ENCODE measurements at places on chromosomes 3 and 15.
A peak's percentile ranks its signal among the peaks of the same experiment; 100 is the strongest.

- DNase-seq = no peak
- H3K4me3 ChIP-seq = no peak overlapping the region
- H3K27me3 ChIP-seq = no peaks in the 10 kb centered on the region
Observed at GRCh38 chr3:112314649-112315048, 18.3 kb upstream of the CD200 start.

DNA sequence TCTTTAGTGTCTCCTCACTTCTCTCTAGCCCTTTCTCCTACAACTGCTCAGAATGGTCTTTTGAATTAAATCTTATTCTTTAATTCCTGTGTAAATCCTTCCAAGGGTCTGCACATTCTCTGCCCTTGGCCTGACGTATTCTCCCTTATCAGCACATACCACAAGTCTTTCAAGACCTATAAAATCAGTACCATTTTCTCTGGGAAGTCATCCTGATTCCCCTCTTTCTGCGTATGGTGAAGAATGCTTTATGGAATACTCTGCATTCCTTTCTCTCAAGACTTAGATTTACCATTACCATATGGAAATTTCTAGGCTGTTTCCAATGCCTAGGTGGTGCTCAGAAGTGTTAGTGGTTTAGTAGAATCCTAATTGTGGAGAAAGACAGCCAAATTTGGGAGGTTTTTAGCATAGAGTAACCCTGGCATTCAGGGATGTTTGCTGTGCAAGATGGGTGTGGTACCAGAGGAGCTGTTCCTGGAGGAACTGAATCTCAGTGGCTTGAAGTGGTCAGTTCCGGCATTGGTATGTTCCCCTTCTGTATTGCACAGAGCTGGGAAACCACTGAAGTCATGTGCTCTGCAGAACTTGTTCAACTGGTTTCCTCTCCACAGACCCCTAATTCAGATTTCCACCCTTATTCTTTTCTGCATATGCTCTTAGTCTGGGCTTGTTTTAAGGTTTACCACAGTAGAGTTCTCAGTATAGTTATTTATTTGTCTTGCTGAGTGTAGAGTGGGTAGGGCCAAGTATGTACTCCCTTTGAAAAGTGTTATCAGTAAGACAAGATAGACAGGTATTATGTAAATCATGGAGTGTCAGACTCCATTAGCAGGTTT, 24.5 kb downstream of the IQGAP1 start:
- H3K27ac ChIP-seq = peak overlapping the region; percentile 59
- peak overlapping the region; percentile 21 for H3K4me3 ChIP-seq
- H3K27me3 ChIP-seq = no peaks in the 10 kb centered on the region
- peaks cover 16% of the 10 kb centered on the region for H3K4me1 ChIP-seq

DNA sequence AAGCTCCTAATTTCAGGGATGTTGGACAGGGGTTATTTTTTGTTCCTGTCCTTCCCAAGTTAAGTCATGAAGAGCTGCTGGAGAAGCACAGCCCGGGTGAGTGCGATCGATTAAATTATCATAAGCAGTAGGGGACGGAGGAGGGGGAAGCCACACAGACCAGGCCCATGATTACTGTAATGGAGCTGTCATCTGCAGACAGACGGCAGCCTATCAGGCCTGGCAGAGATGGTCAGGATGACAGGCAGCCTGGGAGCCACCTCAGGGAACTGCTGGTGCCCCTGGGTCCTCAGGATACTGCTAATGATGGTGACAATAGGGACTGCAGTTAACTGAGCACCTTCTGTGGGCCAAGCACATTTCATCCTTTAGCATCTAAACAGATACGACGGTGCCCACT, 147.7 kb downstream of the RAB11A start:
- H3K4me3 ChIP-seq = no peak overlapping the region
- H3K27me3 ChIP-seq = no peaks in the 10 kb centered on the region
- no peak for DNase-seq

GRCh38 chr3:141499965-141500364, 13.1 kb downstream of the RASA2 start:
- H3K27ac ChIP-seq = no peak overlapping the region
- H3K4me1 ChIP-seq = no peaks in the 10 kb centered on the region
- no peak overlapping the region for H3K4me3 ChIP-seq
- no peak for DNase-seq
- H3K27me3 ChIP-seq = no peaks in the 10 kb centered on the region

- DNase-seq = no peak
- peak overlapping the region; percentile 94 for H3K27ac ChIP-seq
- H3K4me3 ChIP-seq = peak overlapping the region; percentile 71
- no peaks in the 10 kb centered on the region for H3K36me3 ChIP-seq
- no peaks in the 10 kb centered on the region for H3K27me3 ChIP-seq
Observed at GRCh38 chr3:157087780-157088600, 72.0 kb downstream of the CCNL1 start.

- no peaks in the 10 kb centered on the region for H3K27me3 ChIP-seq
- peaks cover 19% of the 10 kb centered on the region for H3K4me1 ChIP-seq
- no peak overlapping the region for H3K27ac ChIP-seq
- H3K36me3 ChIP-seq = no peaks in the 10 kb centered on the region
- DNase-seq = peak; percentile 24
Observed at GRCh38 chr15:62854420-62855084, 188.0 kb upstream of the TPM1 start.

DNA sequence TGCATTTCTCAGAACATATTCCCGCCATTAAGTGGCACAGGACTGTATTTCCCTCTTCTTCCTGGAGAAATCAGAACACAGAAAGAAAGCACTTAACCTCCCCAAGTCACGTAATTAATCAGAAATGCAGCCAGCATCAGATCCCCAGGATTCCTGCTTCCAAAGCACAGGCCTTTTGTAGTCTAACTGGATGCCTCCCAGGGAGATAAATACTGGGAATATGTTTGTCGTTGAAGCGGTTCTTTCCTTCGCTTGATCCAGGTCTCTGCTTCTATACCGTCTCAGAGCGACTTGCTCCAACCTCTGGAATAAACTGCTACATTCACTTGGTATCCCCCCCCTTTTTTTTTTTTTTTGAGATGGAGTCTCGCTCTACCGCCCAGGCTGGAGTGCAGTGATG, 198.6 kb downstream of the KBTBD8 start:
- no peaks in the 10 kb centered on the region for H3K36me3 ChIP-seq
- H3K27ac ChIP-seq = no peak overlapping the region
- no peak for DNase-seq
- no peaks in the 10 kb centered on the region for H3K4me1 ChIP-seq

- DNase-seq = no peak
- H3K27ac ChIP-seq = no peak overlapping the region
- no peaks in the 10 kb centered on the region for H3K36me3 ChIP-seq
Observed at GRCh38 chr3:5616873-5617272, 429.4 kb downstream of the EDEM1 start.

GRCh38 chr3:99663977-99664376, 25.6 kb downstream of the COL8A1 start:
- no peaks in the 10 kb centered on the region for H3K27me3 ChIP-seq
- H3K36me3 ChIP-seq = no peaks in the 10 kb centered on the region
- H3K4me3 ChIP-seq = no peak overlapping the region
- no peaks in the 10 kb centered on the region for H3K4me1 ChIP-seq
- no peak for DNase-seq
- no peak overlapping the region for H3K27ac ChIP-seq

DNA sequence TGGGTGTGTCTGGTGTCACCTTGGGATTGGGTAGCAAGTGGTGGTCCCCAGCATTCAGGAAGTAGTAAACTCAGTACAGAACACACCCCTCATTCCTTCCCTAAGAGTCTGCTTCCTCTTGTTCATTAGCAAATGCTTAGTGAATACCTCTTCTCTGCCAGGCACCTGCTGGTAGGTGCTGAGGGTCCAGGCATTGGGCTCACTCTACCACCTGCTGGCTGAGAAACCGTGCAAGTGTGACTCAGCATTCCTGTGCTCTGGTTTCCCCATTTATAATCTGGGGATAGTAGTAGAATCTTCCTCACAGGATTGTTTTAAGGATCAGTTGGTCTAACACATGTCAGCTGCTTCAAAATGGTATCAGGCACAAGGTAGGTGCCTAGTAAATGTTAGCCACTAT, 4.8 kb downstream of the SHF start:
- DNase-seq = peak; percentile 76
- H3K27me3 ChIP-seq = no peaks in the 10 kb centered on the region
- H3K36me3 ChIP-seq = no peaks in the 10 kb centered on the region
- H3K4me1 ChIP-seq = peaks cover 10% of the 10 kb centered on the region
- no peak overlapping the region for H3K4me3 ChIP-seq

DNA sequence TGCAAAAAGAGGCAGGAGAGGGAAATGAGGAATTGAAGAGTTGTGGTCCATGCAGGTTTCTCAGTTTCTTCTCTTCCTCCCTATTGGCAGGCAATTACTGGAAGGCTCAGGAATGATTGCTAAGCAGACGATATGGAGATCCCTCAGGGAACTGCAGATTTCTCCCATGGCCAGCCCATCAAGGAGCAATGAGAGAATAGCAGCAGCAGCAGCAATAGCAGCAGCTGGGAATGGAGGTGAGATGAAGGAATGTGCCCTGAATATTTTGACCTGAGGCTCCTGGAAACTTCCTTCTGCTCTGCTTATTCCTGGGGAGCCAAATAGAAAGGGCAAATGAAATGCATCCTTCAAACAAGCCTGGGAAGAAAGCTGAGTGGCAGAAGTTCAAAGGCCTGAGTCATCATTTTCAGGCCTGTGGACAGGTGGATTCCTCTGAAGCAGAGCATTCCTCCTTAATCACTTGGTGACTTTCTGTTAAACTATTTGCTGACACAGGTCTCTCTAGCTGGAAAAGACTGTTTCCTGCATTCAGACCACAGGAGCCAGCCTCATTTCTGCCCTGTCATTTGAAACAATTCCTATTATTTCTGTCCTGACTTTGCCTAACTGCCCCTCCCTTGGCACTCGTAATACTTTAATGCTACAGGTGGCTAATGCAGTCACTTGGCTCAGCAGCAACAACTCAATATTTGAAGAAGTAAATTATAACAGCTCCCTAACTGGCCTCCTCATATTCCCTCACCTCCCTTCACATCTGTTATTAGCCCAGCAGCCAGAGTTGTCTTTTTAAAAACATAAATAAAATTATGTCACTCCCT, 146.9 kb upstream of the GADL1 start:
- no peak overlapping the region for H3K4me3 ChIP-seq
- H3K27me3 ChIP-seq = no peaks in the 10 kb centered on the region
